ENCODE measurements at places on chromosomes 3 and 15.

GRCh38 chr3:158801201-158801600, 653 bp upstream of the MFSD1 start:
- DNase-seq: no peak

DNA sequence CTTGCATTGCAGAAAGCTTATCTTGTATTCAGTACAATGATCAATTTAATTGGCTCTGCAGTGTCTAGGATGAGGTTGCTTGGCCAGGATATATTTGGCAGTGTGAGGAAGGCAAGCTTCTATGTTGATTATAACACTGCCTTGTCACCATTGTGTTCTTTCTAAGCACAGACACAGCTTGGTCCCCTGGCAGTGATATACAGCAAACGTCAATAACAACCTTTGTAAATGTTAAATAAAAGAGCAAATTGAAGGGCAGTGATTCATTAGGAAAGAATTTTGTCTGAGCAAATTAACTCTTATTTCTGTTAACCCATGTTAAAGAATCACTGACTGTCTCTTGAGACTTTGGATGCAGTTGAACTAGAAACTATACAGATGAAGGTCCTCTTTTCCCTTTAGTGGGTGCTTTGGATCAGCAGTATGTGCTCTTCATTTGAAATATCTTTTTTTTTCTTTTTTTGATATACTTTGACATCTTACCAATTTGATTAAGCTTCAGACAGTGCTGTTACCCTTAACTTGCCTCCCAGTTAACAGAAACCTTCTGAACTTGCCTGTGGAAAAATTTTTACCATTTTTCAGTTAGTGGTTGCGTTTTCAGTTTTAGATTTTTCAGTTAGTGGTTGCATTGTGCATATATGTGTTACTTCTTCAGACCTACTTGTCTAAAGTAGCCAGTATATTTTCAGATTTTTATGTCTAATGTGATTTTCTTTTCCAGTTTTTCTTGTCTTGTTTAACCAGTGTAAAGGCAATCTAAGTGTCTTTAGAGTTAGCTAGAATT, 199.8 kb downstream of the TCF12 start:
- DNase-seq: no peak

DNA sequence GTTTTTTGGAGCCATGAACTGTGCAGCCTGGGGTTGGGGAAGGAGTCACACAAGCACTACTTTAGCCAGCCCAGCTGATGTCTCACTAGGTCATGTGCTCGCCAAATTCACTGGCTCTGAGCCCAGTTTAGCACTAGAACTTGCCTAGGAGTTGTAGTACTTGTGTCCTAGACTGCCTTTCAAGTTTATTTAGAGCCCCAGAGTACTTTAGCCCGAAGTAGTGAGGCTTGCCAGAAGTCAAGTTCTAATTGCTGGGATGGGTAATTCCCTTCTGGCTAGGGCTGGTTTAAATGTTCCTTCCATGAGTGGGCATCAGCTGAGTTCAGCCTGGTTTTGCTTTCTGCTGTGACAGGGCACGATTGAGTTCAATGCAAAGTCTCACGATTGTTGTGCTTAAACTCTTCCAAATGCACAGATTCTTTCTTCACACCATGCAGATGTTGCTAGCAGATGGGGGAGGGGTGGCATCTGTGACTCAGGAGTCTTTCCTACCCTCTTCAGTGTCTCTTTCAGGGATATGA, 228.2 kb upstream of the ZPLD1 start:
- no peak for DNase-seq

DNA sequence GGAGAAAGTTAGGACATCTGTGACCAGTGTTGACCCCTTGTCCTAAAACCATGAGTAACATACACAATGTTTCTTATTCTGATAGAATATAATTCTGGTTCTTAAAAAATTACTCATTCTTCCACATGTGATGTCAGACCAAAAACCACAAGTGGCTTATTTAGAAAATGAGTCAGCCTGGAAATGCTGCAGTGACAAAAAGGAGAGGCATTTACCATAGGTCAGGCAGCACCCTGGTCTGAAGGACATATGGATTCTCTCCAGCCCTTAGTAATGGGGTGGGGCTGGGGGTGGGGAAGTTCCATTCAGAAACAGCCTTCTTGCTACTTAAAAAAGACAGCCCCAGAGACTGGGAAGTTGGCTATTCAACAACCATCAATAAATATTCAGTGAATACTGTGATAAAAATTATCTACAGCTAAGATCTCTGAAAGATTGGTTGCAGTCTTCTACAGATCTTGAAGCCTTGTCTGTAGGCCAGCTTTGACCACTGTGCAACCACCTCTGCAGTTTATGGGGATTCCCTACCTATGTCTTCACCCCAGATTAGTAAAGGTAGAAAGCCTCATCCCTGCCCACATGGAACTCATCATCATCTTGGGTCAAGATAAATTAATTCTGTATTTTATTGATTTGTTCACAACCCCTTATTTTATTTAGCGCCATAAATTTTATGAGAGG, 34.9 kb upstream of the TIMP4 start:
- DNase-seq: no peak

GRCh38 chr15:40991355-40991754, 38.1 kb downstream of the CHAC1 start:
- no peak for DNase-seq

DNA sequence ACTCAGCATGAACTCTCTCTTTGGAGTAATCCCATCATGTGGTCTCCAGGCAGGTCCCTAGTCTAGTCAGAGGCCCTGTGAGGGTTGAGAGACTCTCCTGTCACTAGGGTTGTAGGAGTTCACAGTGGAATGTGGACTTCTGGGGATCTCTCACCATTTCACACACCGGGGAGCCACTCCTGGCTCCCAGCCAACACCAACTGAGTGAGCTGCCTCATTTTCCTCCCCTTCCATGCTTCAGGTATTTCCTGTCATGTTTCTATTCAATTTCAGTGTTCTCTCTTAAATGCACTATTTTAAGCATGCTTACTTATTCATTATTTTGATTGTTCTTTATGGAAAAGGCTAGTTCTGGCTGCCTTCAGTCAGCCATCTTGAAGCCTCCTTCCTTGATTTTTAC, 467.5 kb upstream of the ARL6 start:
- no peak for DNase-seq

GRCh38 chr15:22930782-22931484, 49.2 kb downstream of the CYFIP1 start:
- DNase-seq: no peak

- no peak for DNase-seq
These were observed 18.0 kb downstream of the LRRK1 start for GRCh38 chr15:100937171-100937570.

DNA sequence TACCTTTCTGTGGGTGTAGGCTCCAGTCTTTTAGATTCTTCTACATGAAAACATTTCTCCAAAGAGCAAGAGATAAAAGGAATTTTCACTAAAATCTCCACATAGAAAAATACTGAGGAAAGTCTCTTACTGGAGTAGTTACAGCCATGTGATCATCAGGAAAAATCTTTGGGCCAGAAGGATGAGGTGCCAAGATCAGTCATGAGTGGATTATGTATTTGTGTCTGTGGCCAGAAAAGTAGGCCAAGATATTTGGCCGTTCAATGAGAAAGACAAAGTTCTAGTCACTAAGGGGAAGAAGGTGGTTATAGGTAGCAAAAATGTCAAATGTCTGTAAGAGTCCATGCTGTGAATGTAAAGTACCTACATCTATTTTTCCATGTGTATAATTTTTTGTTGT, 339.3 kb downstream of the NSUN3 start:
- no peak for DNase-seq

DNA sequence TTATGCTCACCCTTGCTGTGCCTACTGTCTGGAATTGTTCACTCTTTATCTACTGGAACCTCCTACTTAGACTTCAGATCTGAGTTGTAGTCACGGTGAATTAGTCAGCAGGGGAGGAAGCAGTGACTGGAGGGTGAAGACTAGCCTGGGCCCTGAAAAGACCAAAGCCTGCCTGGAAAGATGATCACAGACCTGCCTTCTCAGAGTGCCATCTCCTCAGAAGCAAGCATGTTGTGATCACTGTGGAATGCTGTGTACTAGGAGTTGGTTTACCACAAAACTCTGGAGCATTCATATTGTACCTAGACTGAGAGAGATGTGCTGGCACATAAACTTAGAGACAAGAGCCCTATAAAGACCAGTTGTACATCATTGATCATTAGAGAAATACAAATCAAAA, 100.7 kb upstream of the SCN10A start:
- DNase-seq: no peak

DNA sequence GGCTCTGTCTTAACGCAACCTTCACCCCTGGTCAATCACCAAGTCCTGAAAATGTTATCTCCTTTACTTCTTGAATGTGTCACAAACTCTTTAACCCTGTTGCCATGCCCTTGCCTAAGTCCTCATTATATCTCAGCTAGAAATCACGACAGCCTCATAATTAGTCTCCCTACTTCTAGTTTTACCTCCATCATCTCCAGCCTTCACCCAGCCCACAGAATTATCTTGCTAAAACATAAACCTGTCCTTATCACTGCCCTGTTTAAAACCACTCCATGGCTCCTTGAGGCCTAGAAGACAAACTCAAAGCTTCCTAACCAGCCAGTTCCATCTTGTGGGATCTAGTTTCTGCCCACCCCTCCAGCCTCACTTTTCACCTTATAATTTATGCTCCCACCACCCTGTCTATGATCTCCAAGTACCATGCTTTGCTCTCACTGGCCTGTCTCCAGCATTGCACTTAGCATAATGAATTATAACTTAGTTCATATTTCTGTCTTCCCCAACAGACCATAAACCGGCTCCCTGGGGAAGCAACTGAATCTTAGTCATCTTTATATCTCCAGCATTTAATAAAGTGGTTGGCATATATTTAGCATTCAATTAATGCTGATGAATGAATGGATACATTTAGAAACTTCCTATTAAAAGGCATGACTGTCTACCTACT, 39.2 kb downstream of the GPR176 start:
- DNase-seq: no peak

- no peak for DNase-seq
These were observed 3.2 kb downstream of the MGLL start for GRCh38 chr3:127819086-127819485.

- no peak for DNase-seq
These were observed 59.1 kb upstream of the COL8A1 start for GRCh38 chr3:99579246-99579645.

- no peak for DNase-seq
These were observed 28.7 kb upstream of the HCN4 start for GRCh38 chr15:73397461-73397860.

DNA sequence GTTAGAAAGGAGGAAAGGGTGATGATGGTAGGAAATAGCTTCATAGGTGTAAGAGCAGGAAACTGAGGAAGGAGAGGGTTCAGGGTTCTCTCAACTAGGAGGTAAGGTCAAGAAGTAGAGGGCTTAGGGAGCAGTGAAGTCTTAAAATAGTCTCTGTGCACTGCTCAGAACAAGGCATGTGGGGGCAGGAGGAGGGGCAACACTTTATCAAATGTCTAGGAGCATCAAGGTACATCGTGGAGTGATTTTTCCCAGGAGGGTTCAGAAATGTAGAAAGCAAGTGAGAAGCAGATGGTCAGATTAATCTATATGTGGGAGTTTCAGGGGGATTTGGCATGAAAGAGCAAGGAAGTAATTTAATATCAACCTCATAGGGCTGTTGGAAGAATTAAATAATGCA, 58.8 kb downstream of the TNIK start:
- no peak for DNase-seq

DNA sequence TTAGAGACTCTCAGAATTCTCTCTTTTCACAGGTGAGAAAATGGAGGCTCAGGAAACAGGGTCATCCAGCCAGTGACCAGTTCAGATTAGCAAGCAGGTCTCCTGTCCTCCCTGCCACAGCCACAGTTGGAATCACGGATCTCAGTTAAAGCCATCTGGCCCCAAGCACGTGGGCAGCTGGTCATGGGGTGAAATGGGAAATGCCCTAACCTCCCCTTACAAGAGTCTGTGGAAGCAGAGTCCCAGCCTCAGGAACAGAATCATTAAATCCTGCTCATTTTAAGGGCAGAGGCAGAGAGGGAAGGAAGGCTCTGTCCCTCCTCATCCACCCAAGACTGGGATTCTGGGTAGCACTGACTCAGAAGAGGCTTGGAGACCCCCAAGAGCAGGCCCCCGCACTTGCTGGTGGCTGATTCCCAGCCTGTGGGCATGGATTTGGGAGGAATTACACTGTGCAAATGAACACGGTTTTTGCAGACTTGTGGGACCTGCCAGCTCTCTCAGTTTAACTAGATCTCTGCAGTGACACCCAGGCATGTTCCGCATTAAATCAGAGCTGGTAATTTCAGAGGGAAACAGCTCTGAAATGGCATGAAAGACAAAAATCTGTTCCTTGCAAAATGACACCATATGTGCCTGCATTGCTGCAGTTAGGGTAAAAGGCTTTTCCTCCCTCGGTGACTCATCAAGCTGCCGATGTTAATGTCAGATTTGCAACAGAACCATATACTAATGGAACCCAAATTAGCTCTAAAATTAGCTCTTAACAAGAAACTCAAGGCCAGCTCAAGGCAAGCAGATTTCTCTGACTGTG, 89.0 kb downstream of the BDH1 start:
- no peak for DNase-seq

GRCh38 chr3:9746330-9746729, 3.4 kb upstream of the OGG1 start:
- DNase-seq: no peak

GRCh38 chr3:69948246-69948862, 51.2 kb upstream of the SAMMSON start:
- DNase-seq: no peak

DNA sequence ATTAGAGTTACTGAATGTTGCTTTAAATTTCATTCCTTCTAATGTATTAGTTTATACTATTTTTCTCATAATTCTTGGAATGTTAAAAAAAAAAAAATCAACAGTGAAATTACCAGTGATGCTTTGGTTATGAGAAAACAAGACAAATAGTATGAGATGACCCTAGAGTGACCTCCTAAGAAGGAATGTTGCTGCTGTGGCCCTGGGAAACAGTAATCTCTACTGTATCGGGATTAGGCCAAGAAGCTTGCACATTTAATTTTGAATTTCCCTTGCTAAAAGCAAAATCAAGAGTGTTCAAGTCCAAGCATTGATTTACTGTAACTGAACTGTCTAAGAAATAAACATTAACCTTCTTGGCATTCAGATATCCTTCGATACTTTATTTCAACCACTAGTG, 18.1 kb downstream of the TOPBP1 start:
- no peak for DNase-seq

GRCh38 chr3:87270908-87271700, 5.3 kb downstream of the POU1F1 start:
- no peak for DNase-seq

DNA sequence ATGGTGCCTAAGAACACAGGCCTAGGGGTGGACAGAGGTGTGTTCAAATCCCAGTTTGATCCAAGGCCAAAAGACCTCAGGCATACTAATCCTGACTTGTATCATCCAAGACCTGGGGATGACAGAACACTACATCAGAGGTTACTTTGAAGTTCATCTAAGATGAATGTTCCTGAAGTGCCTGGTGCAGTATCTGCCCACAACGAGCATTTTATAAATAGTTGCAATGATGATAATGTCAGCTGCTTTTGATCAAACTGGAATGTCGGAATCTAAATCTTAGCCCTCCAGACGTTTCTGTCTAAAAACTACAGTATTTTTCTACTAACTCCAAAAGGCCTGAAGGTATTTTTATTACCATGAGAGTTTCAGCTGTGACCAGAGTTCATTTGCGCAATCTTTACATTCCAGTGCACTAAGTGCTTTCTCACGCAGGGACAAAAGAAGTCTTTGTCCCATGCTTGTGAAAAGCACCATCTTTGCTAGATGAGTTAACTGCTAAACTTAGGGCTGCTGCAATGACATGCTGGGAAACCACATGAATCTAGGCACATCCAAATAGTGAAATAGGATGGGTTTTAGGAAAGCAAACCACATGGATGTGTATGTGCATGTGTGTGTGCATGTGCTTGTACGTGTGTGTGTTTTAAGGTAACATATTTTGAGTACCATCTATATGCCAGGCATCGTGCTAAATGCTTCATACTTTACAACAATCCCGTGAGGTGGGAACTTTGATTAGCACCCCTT, 18.1 kb downstream of the ANXA2 start:
- DNase-seq: no peak
